ENCODE measurements at places on chromosomes 6 and 20.
A peak's percentile ranks its signal among the peaks of the same experiment; 100 is the strongest.

GRCh38 chr6:85498596-85499258 lies 48.8 kb downstream of the NT5E start:
- no peak for DNase-seq

GRCh38 chr20:4471221-4471620 lies 250.5 kb upstream of the PRND start:
- no peak for DNase-seq

DNA sequence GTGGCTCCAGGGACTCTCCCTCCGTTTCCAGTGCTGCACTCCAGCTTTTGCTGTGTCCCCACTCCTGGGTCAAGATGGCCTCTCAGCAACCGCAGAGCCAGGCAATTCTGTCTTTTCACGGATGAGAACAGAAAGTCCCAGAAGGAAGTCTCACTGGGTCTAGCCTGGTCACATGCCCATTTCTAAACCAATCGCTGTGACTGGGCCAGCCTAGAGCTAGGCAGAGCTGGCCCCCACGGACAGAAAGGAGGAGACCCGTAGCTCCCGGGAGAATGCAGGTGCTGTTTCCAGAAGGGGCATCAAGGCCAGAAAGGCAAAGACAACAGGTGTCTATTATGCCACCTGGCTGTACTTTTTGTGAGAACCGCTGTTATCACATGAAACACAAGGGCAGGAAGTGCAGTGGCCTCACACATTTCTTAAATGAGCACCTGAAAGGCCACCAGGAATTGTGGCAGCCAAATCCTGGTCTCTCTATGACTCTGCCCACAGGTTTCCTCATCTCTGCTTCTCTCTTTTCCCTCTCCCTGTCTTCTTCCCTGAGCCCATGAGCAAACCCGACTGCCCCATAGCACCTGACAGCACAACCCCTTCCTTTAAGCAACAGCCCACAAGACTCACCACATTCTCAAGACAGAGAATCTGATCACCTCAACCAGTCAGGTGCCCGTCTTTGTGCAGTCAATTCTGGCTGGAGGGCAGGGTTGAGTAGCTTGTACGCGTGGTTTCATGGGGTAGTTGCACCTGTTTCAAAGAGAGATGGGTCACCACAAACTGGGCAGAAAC lies 37.1 kb upstream of the B4GALT5 start:
- DNase-seq: no peak

GRCh38 chr6:111973927-111974639 lies 79.8 kb upstream of the CCN6 start:
- peak; percentile 23 for DNase-seq

DNA sequence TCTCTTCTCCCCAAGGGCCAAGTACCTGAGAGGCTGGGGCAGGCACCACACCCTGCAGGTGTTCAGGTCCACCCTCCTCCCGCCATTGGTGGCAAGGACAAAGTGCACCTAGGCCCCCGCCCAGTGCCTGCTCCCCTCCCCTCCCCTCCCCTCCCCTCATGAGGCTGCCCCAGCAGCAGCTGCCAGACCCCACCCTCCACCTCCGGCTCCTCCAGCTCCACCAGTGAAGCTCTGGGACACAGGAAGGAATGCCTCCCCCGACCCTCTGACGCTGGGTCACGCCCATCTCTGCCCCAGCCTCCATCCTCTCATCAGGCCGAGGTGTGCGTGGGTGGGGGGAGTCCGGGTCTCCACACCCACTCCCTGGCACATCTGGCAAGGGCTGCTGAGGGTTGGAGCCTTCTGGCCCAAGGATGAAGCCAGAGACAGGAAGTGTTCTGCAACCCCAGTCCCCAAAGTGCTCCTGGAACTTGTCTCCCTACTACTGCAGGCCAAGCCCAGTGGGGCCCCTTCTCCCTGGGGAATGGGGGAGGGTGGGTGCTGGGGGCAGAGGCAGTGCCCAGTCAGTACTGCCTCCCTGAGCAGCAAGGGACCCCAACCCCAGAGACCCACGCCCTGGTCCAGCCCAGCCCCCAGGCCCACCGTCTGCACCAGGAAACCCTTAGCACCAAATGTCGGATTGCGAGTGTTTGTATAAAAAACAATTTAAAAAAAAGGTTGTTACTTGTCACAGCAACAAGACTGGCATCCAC lies 1.6 kb upstream of the UCKL1 start:
- DNase-seq: no peak

All from kidney capillary endothelial cell (primary cell).